ENCODE measurements at places on chromosomes 1 and 21.
A peak's percentile ranks its signal among the peaks of the same experiment; 100 is the strongest.

DNA sequence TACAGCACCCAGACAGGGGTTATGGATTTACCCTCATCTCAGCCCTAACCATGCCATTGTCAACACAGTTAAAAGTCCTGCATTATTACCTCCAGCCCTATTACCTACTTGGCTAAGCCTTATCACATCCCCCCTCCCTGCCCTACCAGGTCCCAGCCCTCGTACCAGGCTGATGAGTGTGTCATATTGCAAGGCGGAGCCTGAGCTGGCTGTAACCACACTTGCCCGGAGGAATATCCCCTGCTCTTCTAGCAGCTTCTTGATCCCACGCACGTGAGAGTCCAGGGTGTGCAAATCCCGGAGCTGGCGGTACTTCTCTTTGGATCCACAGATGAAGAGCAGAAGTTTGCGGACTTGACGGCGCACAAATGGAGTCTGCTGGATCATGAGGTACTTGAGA lies 87.4 kb downstream of the UBR4 start:
- DNase-seq: no peak

GRCh38 chr1:6591222-6591621 lies 11.4 kb downstream of the ZBTB48 start:
- no peak for DNase-seq

GRCh38 chr1:47194311-47194710 lies 4.5 kb upstream of the PDZK1IP1 start:
- DNase-seq: no peak

- DNase-seq: peak; percentile 23
These were observed 52.2 kb downstream of the SMYD2 start for GRCh38 chr1:214332946-214333798.

- DNase-seq: no peak
These were observed 1.5 kb upstream of the HSPA13 start for GRCh38 chr21:14384453-14384852.

GRCh38 chr1:236303675-236304074 lies 21.9 kb upstream of the ERO1B start:
- DNase-seq: no peak

DNA sequence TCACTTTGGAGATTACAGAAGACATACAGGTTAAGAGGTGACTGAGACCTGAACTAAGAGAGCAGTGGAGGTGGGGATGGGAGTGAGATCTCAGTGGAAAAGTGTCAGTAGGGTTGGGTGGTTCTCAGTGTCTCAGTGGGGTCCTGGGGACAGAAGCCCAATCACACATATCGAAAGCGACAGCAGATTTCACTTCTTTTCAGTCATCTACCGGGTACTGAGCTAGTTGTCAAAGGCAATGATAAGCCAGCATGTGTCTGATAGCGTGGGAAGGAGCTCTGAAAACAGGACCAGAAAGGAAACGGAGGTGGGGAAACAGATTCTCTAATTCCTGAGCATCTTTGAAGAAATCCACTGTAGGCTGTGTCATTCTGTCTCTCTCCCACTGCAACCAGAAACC lies 59.5 kb downstream of the RHOU start:
- DNase-seq: no peak
